ENCODE measurements at places on chromosomes 1 and 21. TPM values are rescaled to one million over a fixed set of nuclear protein-coding genes. Genes with fewer than 3 reads are reported as not detected.

Gene FAM151A
- total RNA-seq = not detected

Gene FCN3
- total RNA-seq = under 0.01 TPM

Gene SPRR5
- not detected for total RNA-seq

Gene LRRC3
- 1.1 TPM for total RNA-seq

Gene CFAP45
- 0.81 TPM for total RNA-seq

Gene AMY2A
- not detected for total RNA-seq

Gene SHC1
- 59.5 TPM for total RNA-seq

Gene SORT1
- total RNA-seq = 7.0 TPM

Gene BTBD8
- 3.5 TPM for total RNA-seq

Gene DCDC2B
- under 0.01 TPM for total RNA-seq

Gene HTR6
- under 0.01 TPM for total RNA-seq

Gene SLC5A3
- total RNA-seq = 10.5 TPM

Gene TMEM82
- total RNA-seq = not detected

Gene CCDC27
- not detected for total RNA-seq

Gene LHX8
- total RNA-seq = not detected

Gene MATN1
- total RNA-seq = 2.7 TPM

Gene PRELP
- total RNA-seq = under 0.01 TPM

Gene ESRRG
- not detected for total RNA-seq

Gene ARHGAP30
- 94.5 TPM for total RNA-seq

Gene C2CD4D
- total RNA-seq = not detected

Gene CHRM3
- 54.7 TPM for total RNA-seq

Gene DRAM2
- total RNA-seq = 36.6 TPM

Gene KRTAP21-2
- not detected for total RNA-seq

Gene SH2D2A
- 4.3 TPM for total RNA-seq

Gene NFYC
- 79.4 TPM for total RNA-seq

Gene LRRC53
- total RNA-seq = not detected

Gene OR10Z1
- total RNA-seq = under 0.01 TPM

Gene SPRR1B
- not detected for total RNA-seq

Gene OPRD1
- not detected for total RNA-seq

Gene GPBP1L1
- 79.7 TPM for total RNA-seq

Measured in hematopoietic multipotent progenitor cell (in vitro differentiated cells).